ENCODE measurements at places on chromosomes 16 and 17.

GRCh38 chr16:20865420-20866131, 34.6 kb downstream of the DCUN1D3 start:
- H3K36me3 ChIP-seq, result peaks cover 24% of the 10 kb centered on the region
- no peaks in the 10 kb centered on the region for H3K27me3 ChIP-seq
- peaks cover 21% of the 10 kb centered on the region for H3K4me1 ChIP-seq
- peak; percentile 52 for DNase-seq

- H3K4me1 ChIP-seq, result peaks cover 4% of the 10 kb centered on the region
- peaks cover 2% of the 10 kb centered on the region for H3K36me3 ChIP-seq
- no peaks in the 10 kb centered on the region for H3K27me3 ChIP-seq
- DNase-seq, result no peak
- no peak overlapping the region for H3K27ac ChIP-seq
- H3K4me3 ChIP-seq, result no peak overlapping the region
These were observed 5.8 kb downstream of the TANC2 start for GRCh38 chr17:62971853-62972252.

DNA sequence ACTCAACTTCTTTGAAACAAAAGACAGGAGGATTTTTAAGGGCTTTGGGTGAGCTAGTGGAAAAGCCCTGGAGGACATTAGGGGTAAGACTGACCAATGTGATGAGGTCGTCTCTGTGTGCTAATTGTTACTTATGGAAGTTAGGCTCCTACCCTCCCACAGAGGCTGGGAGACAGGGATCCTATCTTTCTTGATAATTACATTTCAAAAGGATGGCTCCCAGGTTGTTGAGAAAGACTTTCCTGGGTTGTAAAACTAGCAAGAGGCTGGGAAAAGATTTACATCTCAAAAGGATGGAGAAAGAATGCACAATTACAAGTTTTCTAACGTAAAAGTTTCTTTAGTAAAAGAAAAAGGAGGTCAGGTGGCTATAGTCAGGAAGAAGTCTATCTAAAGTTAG, 605.8 kb upstream of the GOT2 start:
- H3K27me3 ChIP-seq, result peaks cover 12% of the 10 kb centered on the region
- H3K36me3 ChIP-seq, result no peaks in the 10 kb centered on the region
- DNase-seq, result no peak
- H3K4me1 ChIP-seq, result no peaks in the 10 kb centered on the region
- no peak overlapping the region for H3K4me3 ChIP-seq

DNA sequence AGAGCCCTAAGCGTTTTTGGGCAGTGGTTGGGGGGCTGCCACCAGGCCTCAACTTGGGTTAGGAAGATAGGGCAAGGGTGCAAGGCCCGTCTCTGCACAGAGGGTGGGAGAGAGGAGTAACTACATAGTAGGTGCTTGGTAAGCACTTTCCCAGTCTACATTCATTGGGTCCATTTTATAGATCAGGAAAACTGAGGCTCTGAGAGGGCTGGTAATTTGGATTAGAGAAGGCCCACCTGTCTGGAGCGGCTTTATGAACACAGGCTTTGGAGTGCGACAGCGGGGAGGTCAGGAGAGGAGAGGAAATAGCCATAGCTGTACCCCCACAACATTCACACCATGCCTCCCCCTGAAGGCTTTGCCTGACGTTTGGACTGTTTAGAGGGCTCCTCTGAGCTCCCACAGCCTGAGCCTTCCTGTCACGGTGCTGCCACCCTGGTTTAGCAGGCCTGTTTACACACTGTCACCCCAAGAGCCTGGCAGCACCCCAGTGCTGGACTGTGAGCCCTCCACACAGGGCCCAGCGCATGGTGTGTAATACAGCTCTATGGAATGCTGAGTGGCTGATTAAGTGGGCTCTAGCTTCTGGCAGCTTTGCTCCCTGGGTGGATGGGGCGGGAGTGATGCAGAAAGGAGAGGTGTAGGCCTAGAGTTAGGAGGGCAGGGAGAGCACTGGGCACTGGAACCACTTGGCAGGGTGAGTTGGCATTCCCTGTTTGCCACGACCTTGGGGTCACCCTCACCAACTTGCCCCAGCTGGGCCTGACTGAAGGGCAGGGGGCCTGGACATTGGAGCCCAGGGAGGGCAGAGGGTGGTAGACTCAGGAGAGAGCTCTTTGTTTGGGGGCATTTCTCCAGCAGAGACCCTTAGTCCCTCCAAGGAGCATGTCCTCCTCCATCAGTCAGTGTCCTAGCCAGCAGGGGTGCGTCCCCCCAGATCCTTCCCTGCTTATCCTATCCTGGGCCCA, 73.7 kb downstream of the RAI1 start:
- peaks cover 7% of the 10 kb centered on the region for H3K36me3 ChIP-seq
- DNase-seq, result no peak
- H3K4me3 ChIP-seq, result no peak overlapping the region
- H3K27ac ChIP-seq, result no peak overlapping the region
- no peaks in the 10 kb centered on the region for H3K27me3 ChIP-seq

GRCh38 chr16:2949705-2950352, 14.2 kb upstream of the KREMEN2 start:
- no peak overlapping the region for H3K27ac ChIP-seq
- H3K4me1 ChIP-seq, result peaks cover 2% of the 10 kb centered on the region
- no peak overlapping the region for H3K4me3 ChIP-seq
- peaks cover 23% of the 10 kb centered on the region for H3K27me3 ChIP-seq

DNA sequence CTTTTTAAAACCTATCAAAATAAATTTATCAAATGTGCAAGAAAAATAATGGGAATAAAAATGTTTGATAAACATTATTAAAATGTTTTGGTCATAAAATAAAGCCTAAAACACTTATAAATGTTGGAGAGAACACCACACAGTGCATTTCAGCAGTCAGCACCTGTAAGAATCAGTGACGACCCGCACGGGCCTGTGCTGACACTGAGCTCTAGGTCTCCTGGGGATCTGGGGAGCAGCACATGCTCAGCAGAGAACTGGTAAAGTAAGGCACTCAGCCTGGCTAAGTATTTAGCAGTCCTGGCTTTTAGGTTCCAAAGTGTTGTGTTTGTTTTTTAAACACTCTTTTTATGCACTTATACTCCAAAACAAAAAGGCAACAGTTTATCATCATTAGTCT, 46.9 kb downstream of the HELZ start:
- H3K4me1 ChIP-seq, result peaks cover 2% of the 10 kb centered on the region
- no peaks in the 10 kb centered on the region for H3K27me3 ChIP-seq
- peaks cover 85% of the 10 kb centered on the region for H3K36me3 ChIP-seq
- no peak for DNase-seq

GRCh38 chr17:61833536-61834193, 29.7 kb downstream of the BRIP1 start:
- H3K27ac ChIP-seq, result no peak overlapping the region
- H3K27me3 ChIP-seq, result no peaks in the 10 kb centered on the region
- peak; percentile 66 for DNase-seq
- peaks cover 5% of the 10 kb centered on the region for H3K4me1 ChIP-seq
- H3K36me3 ChIP-seq, result no peaks in the 10 kb centered on the region
- H3K4me3 ChIP-seq, result no peak overlapping the region

- H3K4me1 ChIP-seq, result peaks cover 16% of the 10 kb centered on the region
- DNase-seq, result no peak
- peaks cover 23% of the 10 kb centered on the region for H3K36me3 ChIP-seq
- H3K27me3 ChIP-seq, result no peaks in the 10 kb centered on the region
- no peak overlapping the region for H3K27ac ChIP-seq
- no peak overlapping the region for H3K4me3 ChIP-seq
These were observed 9.2 kb downstream of the SGSM2 start for GRCh38 chr17:2346475-2346874.

- H3K36me3 ChIP-seq, result no peaks in the 10 kb centered on the region
- H3K27ac ChIP-seq, result no peak overlapping the region
- no peaks in the 10 kb centered on the region for H3K27me3 ChIP-seq
- no peak for DNase-seq
- no peaks in the 10 kb centered on the region for H3K4me1 ChIP-seq
These were observed 7.9 kb downstream of the ERI2 start for GRCh38 chr16:20798364-20798763.

DNA sequence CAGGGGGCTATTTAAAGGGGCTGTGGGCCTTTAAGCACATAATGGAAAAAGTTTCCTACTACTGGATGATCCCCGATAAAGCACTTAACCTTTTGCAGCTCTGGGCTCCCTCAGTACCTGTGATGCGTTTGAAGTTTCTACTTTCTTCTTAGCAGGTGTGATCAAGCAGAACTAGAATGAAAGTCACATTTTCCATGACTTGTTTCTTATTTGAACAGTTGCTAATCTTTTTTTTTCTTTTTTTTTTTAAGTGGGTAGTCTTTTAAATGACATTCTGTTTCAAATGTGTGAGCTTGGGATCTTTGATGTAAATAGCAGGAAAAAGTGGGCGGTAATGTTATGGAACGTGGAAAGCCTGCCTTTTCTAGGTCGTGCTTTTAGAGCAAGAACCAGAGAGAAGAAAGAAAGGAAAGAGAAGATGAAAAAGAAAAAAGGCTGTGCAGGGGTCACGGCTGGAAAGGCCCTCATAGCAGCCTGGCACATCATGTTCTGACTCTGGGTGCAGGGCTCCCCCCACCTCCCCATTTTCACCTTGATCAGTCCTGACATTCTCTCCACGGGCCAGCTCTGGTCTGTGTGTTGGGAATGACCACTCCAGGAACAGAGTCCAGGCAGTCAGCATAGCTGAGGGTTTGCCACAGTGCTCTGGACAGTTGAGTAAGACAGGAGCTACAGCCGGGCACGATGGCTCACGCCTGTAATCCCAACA, 150.6 kb downstream of the CLEC16A start:
- H3K27me3 ChIP-seq, result no peaks in the 10 kb centered on the region
- peak; percentile 32 for DNase-seq
- peaks cover 25% of the 10 kb centered on the region for H3K4me1 ChIP-seq
- no peak overlapping the region for H3K4me3 ChIP-seq

- H3K4me1 ChIP-seq, result peaks cover 32% of the 10 kb centered on the region
- DNase-seq, result no peak
- H3K36me3 ChIP-seq, result peaks cover 61% of the 10 kb centered on the region
- no peak overlapping the region for H3K27ac ChIP-seq
- no peaks in the 10 kb centered on the region for H3K27me3 ChIP-seq
- no peak overlapping the region for H3K4me3 ChIP-seq
These were observed 6.0 kb downstream of the ARHGAP23 start for GRCh38 chr17:38434178-38434665.

- peaks cover 9% of the 10 kb centered on the region for H3K4me1 ChIP-seq
- no peaks in the 10 kb centered on the region for H3K36me3 ChIP-seq
- DNase-seq, result peak; percentile 26
- peaks cover 22% of the 10 kb centered on the region for H3K27me3 ChIP-seq
These were observed 10.2 kb upstream of the MPP2 start for GRCh38 chr17:43917348-43918025.

DNA sequence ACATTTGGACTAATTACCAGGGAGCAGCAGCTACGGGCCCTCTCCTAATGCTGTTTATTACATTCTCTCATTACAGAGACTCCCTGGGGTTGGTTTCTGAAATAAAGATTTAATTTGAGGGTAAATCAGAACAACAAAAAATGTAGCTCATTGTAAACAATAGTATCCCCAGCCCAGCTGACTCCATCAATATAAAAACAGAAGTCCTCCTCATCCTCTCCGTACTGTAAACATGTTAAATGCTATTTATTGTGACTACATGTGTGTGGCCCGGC, 670.4 kb downstream of the TOX3 start:
- H3K27me3 ChIP-seq, result no peaks in the 10 kb centered on the region
- DNase-seq, result no peak
- no peaks in the 10 kb centered on the region for H3K36me3 ChIP-seq
- H3K27ac ChIP-seq, result no peak overlapping the region
- peaks cover 2% of the 10 kb centered on the region for H3K4me1 ChIP-seq

DNA sequence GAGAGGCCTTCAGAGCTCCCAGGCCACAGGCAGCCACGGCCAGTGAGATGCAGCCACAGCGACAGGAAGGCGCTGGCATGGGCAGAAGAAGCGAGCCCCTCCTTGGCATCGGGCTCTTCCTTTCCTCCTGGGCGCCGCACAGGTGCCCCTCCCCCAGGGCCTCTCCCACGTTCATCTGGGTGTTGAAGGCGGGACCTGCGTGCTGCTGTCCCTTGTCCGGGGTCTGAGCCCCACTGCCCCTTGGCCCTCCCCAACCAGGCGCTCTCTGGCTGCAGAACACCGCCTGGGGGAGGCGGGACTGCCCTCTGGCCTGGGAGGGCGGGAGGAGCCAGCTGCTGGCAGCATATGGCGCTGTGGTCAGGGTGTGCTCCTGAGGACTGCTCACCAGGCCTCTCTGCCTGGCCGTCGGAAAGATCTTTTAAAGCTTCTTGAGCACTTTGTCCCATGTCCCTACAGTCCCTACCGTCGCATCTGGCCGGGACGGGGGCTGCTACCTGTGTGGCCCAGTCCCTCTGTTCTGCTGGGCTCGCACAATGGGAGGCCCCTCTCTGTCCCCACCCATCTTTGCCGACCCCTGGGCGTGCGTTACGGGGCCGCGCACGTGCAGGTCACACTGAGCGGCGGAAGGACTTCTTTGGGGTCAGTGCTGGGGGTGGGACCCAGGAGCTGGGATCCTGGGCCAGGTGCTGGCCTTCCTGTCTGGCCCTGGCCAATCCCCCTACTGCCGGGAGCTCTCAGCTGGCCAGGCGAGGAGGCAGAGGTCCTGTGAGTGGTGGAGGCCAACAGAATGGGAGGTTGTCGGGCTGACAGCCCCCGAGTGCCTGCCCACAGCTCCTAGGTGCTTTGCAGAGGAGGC, 1.7 kb downstream of the SLC25A10 start:
- no peak overlapping the region for H3K27ac ChIP-seq
- no peak for DNase-seq
- H3K27me3 ChIP-seq, result no peaks in the 10 kb centered on the region
- peak overlapping the region; percentile 80 for H3K4me3 ChIP-seq
- H3K4me1 ChIP-seq, result peaks cover 33% of the 10 kb centered on the region

DNA sequence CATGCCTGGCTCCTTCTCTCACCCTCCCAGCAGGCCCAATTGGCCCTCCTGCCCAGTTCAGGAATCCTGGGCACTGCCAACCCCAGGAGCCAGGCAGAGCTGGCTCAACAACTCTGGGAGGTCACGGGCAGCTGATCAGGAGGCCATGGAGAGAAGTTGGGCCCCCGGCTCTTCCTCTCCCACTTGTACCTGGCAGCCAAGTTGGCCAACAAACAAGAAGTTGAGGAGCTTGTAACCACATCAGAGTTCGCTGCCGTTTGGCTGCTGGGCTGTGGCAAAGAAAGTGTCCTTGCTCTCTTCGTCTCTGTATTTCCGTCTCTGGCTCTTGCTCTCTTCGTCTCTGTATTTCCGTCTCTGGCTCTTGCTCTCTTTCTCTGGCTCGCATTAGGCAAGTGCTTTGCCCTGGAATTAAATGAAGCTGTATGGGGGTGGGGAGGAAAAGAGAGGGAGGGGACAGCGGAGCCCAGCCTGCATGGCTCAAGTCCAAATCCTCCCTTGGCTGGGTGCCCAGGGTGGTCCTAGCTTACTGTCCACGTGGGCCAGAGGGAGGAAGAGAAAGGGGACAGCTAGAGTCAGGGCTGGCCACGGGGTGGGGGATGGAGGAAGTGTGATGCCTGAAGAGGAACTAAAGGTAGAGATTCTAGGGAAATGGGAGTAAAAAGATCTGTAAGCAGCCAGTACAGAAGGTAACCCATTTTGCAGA, 7.8 kb upstream of the TMEM132E start:
- H3K4me1 ChIP-seq, result no peaks in the 10 kb centered on the region
- no peak overlapping the region for H3K4me3 ChIP-seq
- no peak for DNase-seq
- no peak overlapping the region for H3K27ac ChIP-seq
- H3K27me3 ChIP-seq, result peaks cover 10% of the 10 kb centered on the region

GRCh38 chr17:1870592-1870991, 40.8 kb downstream of the RPA1 start:
- H3K36me3 ChIP-seq, result peaks cover 63% of the 10 kb centered on the region
- H3K27ac ChIP-seq, result no peak overlapping the region
- H3K4me3 ChIP-seq, result no peak overlapping the region
- no peak for DNase-seq
- H3K27me3 ChIP-seq, result no peaks in the 10 kb centered on the region
- peaks cover 2% of the 10 kb centered on the region for H3K4me1 ChIP-seq
